ENCODE measurements at places on chromosomes 7 and 10.
A peak's percentile ranks its signal among the peaks of the same experiment; 100 is the strongest.

GRCh38 chr10:4067531-4067930 is 282.5 kb upstream of the KLF6 start:
- DNase-seq: no peak

GRCh38 chr10:29158066-29158465 is 130.8 kb upstream of the LYZL1 start:
- no peak for DNase-seq

DNA sequence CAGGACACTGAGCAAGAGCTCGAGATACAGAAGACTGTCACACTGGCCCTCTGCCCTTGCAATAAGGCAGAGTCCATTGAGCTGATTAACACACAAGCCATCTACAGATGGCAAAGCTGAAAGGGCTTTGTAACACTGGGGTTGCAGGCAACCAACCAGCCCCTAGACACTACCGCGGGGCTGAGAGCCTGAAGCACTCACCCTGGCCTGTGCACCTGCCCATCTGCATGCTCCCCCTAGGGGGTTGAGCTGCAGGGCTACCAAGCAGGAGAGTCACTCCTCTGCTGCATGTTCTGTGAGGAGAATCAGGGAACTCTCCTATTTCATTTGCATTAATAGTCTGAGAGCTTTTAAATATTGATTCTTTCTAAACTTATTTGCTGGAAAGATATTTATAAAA is 128.1 kb upstream of the VIPR2 start:
- DNase-seq: no peak

GRCh38 chr7:23973264-23973663 is 263.2 kb downstream of the STK31 start:
- no peak for DNase-seq

DNA sequence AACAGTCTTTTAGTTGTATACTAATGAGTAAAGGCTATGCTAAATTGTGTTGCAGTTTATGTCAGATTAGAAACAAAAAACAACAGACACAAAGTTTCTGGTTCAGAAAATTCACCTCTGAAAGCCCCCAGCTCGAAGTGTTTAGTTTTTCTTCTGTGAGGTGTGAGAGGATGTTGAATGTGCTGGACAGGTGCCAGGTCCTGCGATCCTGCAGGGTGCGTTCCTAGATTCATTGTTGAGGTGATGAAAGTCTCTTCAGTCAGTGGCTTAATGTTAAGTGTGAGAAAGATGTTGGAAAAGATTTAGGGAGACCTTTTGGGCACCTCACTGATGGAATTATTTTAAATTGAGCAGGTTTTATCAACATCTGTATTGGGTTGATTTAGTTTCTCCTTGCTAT is 287.3 kb downstream of the SDK1 start:
- no peak for DNase-seq

GRCh38 chr10:77494327-77494726 is 143.3 kb downstream of the KCNMA1 start:
- DNase-seq: no peak

- no peak for DNase-seq
Observed at GRCh38 chr10:78843495-78843894, 225.3 kb upstream of the ZMIZ1 start.

GRCh38 chr10:125602825-125603224 is 80.1 kb downstream of the TEX36 start:
- no peak for DNase-seq

GRCh38 chr7:105296491-105296890 is 92.2 kb downstream of the SRPK2 start:
- DNase-seq: no peak

DNA sequence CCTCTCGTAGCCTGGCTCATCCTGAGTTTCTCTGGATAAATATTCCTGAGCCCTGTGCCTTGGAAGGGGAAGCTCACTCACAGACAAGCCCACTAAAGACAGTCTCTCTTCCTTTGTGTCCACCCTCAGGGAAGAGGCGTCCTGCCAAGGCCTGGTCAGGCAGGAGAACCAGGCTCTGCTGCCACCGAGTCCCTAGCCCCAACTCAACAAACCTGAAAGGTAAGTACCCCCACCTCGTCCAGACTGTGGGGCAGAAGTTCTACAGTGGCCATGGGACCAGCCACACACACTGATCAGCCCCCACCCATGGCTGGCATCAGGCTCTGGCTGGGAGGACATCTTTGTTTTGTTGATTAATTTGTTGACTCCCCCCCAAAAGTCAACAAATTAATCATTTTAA is 2.8 kb downstream of the GPR15LG start:
- no peak for DNase-seq

DNA sequence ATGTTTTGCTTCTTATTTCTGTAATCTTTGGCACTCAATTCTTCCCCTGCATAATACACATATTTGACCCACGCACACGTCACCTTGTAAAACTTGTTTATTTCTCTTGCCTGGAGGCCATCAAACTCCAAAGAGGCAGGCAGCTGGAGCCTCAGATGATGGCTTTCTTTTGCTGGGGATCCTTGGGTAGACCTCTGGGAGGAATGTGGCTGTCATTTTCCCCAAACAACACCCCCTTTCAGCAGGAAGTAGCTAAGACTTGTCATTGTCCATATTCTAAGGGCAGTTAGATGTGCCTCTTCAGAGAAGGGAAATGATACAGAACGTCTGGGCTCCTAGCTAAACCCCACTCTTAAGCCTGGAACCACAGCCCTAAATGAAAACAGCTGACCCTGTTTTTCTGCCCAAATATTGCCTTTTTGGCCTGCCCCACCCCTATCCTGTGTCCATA is 111.3 kb downstream of the ITGB8 start:
- no peak for DNase-seq

GRCh38 chr10:63716016-63716580 is 194.9 kb downstream of the REEP3 start:
- DNase-seq: no peak

GRCh38 chr7:122833888-122834570 is 52.2 kb downstream of the CADPS2 start:
- no peak for DNase-seq

- no peak for DNase-seq
Observed at GRCh38 chr7:117230276-117231046, 92.4 kb downstream of the WNT2 start.

GRCh38 chr7:78441737-78442136 is 643.2 kb downstream of the PHTF2 start:
- DNase-seq: no peak

GRCh38 chr10:50928190-50928552 is 42.7 kb upstream of the A1CF start:
- DNase-seq: no peak

DNA sequence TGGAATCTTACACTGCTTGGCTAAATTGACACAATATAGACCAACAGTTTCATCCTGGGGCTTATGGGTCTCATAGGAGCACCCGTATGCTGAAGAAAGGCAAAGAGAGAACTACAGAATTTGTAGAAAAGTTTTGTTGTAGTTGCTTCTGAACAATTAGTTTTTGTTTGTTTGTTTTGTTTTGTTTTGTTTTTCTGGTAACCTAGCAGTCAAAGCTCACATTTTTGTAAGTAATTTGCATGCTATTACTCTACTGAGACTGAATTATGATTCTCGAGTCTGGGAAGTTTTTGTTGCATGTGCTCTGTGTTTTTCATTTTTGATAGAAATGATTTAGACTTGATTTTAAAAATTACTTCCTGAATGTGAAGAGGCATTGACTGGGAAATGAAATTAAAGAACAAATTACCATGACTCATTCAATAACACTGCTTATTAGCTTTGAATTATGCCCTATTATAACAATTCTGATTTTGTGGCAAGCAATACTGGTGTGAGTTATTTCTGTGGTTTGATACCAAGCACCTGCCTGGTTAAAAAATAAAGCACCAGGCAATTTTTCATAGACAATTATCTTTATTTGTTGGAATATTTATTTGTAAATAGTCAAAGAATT is 438 bp downstream of the LSMEM1 start:
- no peak for DNase-seq

- no peak for DNase-seq
Observed at GRCh38 chr7:79790656-79791262, 337.3 kb upstream of the MAGI2 start.

- DNase-seq: no peak
Observed at GRCh38 chr7:96578606-96579005, 131.0 kb downstream of the SEM1 start.

- DNase-seq: no peak
Observed at GRCh38 chr7:7432979-7433378, 102.7 kb downstream of the COL28A1 start.

DNA sequence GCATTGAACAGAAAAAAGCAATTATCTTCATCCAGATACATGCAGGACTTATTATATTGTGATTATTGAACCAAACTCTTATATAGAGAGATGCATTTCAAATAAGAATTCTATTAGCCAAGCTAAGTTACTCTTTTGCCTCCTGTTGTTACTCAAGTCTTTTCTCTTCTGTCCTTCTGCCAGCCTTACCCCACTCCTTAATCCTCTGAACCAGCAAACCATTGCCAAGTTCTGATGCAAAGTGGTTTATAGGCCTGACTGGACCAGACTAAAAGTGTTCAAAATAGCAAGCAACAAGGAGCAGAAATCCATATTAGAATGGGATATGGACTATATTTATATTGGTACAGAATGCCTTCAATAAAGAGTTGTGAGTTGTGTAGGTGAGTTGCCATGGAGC is 2.2 kb upstream of the SLC26A4 start:
- no peak for DNase-seq

- no peak for DNase-seq
Observed at GRCh38 chr7:41103331-41103730, 599.6 kb downstream of the INHBA start.

DNA sequence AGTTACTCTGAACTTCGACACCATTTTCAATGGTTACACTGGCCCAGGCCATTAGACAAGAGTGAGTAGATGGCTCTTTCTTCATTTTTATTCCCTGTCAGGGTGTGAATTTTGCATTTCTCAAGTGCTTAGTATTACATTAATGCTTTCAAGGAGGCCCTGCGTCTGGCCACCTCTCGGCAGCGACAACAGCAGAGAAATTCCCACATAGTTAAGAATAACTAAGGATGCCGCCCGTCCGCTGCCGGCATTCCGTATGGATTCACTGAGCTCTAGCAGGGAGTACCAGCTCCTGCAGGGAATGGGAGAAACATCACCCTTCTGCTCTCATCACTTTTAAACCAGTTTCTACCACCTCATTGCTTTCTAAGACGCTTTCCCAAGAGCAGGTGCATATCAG is 153.6 kb downstream of the TCERG1L start:
- no peak for DNase-seq

GRCh38 chr7:89145801-89146200 is 350.3 kb upstream of the TEX47 start:
- peak; percentile 0 for DNase-seq

- no peak for DNase-seq
Observed at GRCh38 chr7:153401795-153402720, 642.5 kb downstream of the ACTR3B start.

GRCh38 chr7:150738092-150738491 is 874 bp downstream of the GIMAP5 start:
- DNase-seq: no peak

- DNase-seq: no peak
Observed at GRCh38 chr10:93548376-93549071, 17.9 kb upstream of the FFAR4 start.

- DNase-seq: no peak
Observed at GRCh38 chr10:29205787-29206186, 83.1 kb upstream of the LYZL1 start.

DNA sequence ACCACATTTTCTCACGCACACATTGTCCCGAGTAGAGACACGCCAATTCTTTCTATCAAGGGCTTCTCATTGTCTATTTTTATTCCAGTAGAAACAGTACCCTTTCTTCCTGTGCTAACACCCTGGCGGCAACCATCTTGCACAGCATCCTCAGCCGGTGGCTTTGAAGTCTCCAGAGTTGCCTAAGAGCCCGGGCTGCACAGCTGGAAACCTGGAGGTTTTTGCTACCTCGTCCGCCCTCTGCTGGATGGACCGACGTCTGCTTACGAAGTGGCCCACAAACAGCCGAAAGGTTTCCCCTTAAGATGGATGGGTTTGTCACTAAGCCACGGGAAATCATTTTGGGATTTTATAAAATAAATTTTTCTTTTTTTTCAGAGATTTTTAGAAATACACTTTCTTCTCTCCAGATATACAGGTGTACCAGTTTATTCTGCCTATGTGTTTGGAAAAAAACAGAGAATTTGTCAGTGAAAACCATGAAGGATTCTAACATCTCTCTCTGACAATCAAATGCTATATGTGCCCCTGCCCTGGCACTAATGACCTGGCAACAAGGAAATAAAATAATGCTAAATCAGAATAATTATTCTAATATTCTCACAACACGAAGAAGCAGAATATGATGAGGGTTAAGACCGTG is 81.8 kb upstream of the FAM204A start:
- DNase-seq: peak; percentile 76

GRCh38 chr10:116158036-116158435 is 115.0 kb downstream of the GFRA1 start:
- DNase-seq: no peak

GRCh38 chr7:101950450-101951119 is 133.2 kb downstream of the CUX1 start:
- DNase-seq: no peak

DNA sequence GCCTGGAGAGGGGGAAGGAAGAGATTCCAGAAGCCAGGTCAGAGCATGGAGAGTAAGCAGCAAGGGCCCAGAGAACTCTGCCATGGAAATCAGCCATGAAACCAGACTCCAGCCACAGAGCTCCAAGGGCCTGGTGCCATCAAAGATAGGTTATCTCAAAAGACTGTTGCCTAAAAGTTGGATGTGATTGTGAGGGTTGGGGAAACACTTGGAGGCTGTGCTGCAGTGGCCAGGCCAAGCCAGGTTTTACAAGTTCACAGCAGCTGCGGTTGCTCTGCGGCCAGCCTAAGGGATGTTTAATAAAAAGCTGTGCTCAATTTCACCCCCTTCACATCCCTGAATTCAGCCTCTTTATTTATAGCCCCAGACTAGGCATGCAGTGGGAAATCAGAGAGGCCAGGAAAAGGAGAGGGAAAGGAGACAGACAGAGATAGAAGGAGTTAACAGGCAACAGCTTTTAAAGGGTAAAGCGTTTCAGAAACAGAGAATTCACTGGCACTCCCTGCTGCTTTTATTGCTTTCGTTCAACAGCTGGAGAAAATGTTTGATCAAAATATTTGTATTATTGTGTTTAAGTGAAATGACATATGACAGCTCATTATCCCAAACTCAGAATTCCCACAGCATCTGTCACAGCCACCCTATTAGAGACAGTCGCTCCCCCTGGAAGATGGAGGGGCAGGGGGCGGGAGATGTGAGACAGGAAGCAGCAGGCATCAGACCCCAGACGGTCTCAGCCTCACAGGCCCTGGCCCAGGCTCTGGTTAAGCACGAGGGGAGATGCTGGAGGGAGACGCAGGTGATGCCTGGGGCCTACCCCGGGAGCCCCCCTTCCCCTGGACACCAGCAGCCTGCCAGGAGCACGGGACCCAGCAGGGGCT is 140.1 kb downstream of the GLI3 start:
- peak; percentile 66 for DNase-seq

DNA sequence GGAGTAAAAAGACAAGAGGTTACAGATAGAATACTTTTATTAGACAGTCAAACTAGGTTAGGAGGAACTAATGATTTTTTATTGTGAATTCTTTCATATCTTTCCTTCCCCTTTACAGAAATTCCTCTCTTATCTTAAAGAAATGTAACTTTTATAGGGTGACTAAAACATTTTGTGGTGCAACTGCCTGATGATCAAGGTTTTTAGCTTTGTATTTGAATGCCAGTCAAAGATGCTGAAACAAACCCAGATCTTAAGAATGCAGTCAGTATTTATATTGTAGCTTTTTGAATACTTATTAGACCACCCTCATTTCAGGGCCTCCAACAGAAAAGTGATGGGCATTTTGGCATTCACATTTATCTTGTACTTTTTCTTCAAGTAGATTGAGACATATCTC is 27.4 kb downstream of the TAX1BP1 start:
- DNase-seq: no peak

GRCh38 chr10:48773580-48773979 is 88.9 kb downstream of the WDFY4 start:
- DNase-seq: no peak
